Osteoblast (primary cell): ENCODE measurements at places on chromosomes 7 and 10. TPM values are rescaled to one million over a fixed set of nuclear protein-coding genes. Genes with fewer than 3 reads are reported as not detected.

The ADAM12 gene
- 345 and 361 TPM in 2 replicates for total RNA-seq

The EVX1 gene
- total RNA-seq = not detected in 2 replicates

The ADCY1 gene
- total RNA-seq = 0.59 and 1.1 TPM in 2 replicates

The SLC16A12 gene
- under 0.01 TPM in 2 replicates for total RNA-seq

The AFAP1L2 gene
- total RNA-seq = 0.36 TPM in 1 of 2 replicates, not detected in the other

The RNF148 gene
- total RNA-seq = 0.72 and 1.2 TPM in 2 replicates

The CLCN1 gene
- under 0.01 TPM in 2 replicates for total RNA-seq

The ORAI2 gene
- total RNA-seq = 44.2 and 57.5 TPM in 2 replicates

The TDRD1 gene
- 0.59 and 0.72 TPM in 2 replicates for total RNA-seq

The STAMBPL1 gene
- total RNA-seq = 10.3 and 11.6 TPM in 2 replicates

The PPP1R9A gene
- under 0.01 TPM in 2 replicates for total RNA-seq

The CALML3 gene
- total RNA-seq = not detected in 2 replicates

DNA sequence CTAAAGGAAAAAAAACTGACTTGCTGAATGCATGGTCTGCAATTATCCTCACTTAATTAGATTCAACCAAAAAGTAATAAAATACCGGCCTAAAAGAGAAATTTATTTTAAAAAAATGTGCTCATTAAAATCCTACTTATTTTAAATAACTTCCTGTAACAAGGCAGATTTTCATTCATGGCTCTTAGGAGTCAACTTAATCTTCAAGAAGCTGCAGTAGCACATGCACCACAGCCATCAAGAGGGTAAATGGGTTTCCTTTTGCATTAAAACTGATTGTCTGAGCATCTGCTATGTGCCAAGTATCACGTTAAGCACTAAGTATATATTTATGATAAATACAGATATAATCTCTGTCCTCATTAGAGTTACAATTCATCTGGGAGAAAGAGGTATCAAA lies 69.9 kb downstream of the SNX13 start:
- no peak for DNase-seq
- no peak overlapping the region for H3K27ac ChIP-seq
- no peaks in the 10 kb centered on the region for H3K4me1 ChIP-seq
- no peak overlapping the region for H3K4me3 ChIP-seq

GRCh38 chr10:60175441-60175971 lies 214.2 kb downstream of the ANK3 start:
- H3K4me3 ChIP-seq = no peak overlapping the region
- no peak overlapping the region for H3K27ac ChIP-seq
- no peaks in the 10 kb centered on the region for H3K4me1 ChIP-seq
- no peaks in the 10 kb centered on the region for H3K36me3 ChIP-seq
- no peak for DNase-seq

- H3K27me3 ChIP-seq = no peaks in the 10 kb centered on the region
- no peak overlapping the region for H3K4me3 ChIP-seq
- no peak for DNase-seq
- H3K27ac ChIP-seq = no peak overlapping the region
- no peaks in the 10 kb centered on the region for H3K4me1 ChIP-seq
These were observed 177.1 kb upstream of the TRIM24 start for GRCh38 chr7:138282997-138283396.

DNA sequence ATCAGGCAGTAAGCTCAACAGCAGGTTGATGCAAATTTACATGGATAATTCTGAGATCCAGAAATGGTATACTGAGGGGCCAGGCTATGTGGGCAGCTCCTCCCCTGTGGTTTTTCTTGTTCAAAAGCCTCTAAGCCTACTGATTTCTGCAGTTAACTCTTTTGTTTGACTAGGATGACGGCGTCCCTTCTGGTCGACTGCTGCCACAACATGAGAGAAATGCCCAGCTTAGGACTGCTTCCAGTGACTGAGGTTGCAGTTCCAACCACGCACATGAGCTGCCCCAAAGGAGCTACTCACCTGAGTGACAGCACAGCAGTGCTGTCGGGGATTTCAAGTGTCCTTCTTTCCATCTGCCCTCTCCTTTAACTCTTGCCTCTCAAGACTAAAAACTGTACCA lies 973.0 kb upstream of the GHITM start:
- DNase-seq = no peak
- H3K4me1 ChIP-seq = no peaks in the 10 kb centered on the region
- no peaks in the 10 kb centered on the region for H3K27me3 ChIP-seq
- H3K4me3 ChIP-seq = no peak overlapping the region
- H3K27ac ChIP-seq = no peak overlapping the region

DNA sequence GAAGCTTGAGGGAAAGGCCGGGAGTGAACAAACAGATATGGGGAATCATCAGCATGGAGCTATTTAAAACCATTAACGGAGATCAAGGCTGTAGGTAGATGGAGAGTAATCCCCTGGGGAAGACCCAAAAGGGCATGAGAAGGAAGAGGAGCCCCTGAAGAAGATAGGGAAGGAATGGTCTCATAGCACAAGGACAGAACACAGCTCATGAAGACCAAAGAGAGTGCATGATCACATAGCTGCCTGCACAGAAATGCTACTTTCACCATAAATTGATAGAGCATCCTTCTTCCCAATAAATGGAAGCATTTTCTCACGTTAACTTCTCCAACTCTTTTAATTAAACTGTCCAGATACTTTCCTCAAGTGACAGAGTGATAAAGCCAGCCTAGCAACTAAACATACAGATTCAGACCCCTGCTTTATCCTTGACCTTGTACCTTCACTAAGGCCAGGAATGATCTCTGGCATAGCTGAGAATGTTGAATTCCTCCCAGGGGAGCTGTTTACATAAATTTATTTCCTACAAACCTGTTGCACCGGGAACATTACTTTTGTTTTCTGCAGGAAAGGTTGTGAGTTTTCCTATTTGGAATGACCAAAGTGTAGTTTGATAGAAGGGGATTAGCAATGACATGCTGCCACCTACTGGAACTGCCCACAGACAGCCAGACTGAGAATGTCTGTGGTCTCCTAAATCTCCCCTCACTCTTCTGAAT lies 110.8 kb upstream of the LRGUK start:
- no peak overlapping the region for H3K27ac ChIP-seq
- H3K4me3 ChIP-seq = no peak overlapping the region
- no peaks in the 10 kb centered on the region for H3K4me1 ChIP-seq
- no peaks in the 10 kb centered on the region for H3K36me3 ChIP-seq

DNA sequence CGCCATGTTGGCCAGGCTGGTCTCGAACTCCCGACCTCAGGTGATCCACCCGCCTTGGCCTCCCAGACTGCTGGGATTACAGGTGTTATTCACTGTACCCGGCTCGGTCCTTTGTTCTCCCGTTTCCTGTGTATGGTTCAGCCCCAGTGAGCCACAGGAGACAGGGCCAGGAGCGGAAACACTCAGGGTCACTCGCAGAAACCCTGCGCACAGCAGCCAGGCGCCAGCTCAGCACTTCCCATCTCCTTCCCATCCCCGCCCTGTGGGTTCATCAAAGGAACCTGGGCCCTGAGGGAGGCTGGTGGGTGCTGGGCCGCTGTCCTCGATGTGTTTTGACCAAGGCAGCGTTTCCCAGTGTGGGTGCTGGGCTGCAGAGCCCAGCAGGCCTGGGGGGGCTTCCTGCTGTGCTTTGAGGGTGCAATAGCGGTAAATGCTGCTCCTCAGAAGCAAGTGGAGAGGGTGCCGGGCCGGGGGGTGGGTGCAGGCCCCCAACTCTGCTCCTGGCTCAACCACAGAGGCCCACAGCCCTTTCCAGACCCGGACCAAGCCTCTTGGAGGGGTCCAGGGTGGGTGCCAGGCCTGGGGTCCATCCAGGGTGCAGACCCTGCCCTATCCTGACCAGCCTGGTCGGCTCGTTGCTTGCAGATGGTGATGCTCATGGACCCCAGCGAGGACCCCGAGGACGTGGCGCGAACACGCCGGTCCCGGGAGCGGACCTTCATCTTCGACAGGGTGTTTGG lies 15.3 kb upstream of the CHST12 start:
- H3K4me3 ChIP-seq = no peak overlapping the region
- peaks cover 2% of the 10 kb centered on the region for H3K4me1 ChIP-seq
- no peak overlapping the region for H3K27ac ChIP-seq
- DNase-seq = peak; percentile 35
- no peaks in the 10 kb centered on the region for H3K36me3 ChIP-seq

GRCh38 chr7:74355091-74355490 lies 65.9 kb downstream of the CLIP2 start:
- peak overlapping the region; percentile 50 for H3K27ac ChIP-seq
- peak; percentile 94 for DNase-seq
- H3K27me3 ChIP-seq = no peaks in the 10 kb centered on the region
- H3K4me1 ChIP-seq = peaks cover 9% of the 10 kb centered on the region
- H3K36me3 ChIP-seq = peaks cover 27% of the 10 kb centered on the region

GRCh38 chr10:92789067-92789466 lies 59.3 kb upstream of the EXOC6 start:
- no peaks in the 10 kb centered on the region for H3K4me1 ChIP-seq
- H3K36me3 ChIP-seq = no peaks in the 10 kb centered on the region
- H3K27ac ChIP-seq = no peak overlapping the region
- H3K4me3 ChIP-seq = no peak overlapping the region
- peaks cover 42% of the 10 kb centered on the region for H3K27me3 ChIP-seq

GRCh38 chr7:45236666-45237065 lies 79.1 kb downstream of the RAMP3 start:
- no peak overlapping the region for H3K4me3 ChIP-seq
- peaks cover 6% of the 10 kb centered on the region for H3K4me1 ChIP-seq
- DNase-seq = no peak
- peaks cover 19% of the 10 kb centered on the region for H3K27me3 ChIP-seq
- no peaks in the 10 kb centered on the region for H3K36me3 ChIP-seq

GRCh38 chr7:107856806-107857540 lies 34.0 kb upstream of the DLD start:
- no peak overlapping the region for H3K27ac ChIP-seq
- no peaks in the 10 kb centered on the region for H3K4me1 ChIP-seq
- H3K27me3 ChIP-seq = peaks cover 4% of the 10 kb centered on the region
- no peak overlapping the region for H3K4me3 ChIP-seq
- no peaks in the 10 kb centered on the region for H3K36me3 ChIP-seq

DNA sequence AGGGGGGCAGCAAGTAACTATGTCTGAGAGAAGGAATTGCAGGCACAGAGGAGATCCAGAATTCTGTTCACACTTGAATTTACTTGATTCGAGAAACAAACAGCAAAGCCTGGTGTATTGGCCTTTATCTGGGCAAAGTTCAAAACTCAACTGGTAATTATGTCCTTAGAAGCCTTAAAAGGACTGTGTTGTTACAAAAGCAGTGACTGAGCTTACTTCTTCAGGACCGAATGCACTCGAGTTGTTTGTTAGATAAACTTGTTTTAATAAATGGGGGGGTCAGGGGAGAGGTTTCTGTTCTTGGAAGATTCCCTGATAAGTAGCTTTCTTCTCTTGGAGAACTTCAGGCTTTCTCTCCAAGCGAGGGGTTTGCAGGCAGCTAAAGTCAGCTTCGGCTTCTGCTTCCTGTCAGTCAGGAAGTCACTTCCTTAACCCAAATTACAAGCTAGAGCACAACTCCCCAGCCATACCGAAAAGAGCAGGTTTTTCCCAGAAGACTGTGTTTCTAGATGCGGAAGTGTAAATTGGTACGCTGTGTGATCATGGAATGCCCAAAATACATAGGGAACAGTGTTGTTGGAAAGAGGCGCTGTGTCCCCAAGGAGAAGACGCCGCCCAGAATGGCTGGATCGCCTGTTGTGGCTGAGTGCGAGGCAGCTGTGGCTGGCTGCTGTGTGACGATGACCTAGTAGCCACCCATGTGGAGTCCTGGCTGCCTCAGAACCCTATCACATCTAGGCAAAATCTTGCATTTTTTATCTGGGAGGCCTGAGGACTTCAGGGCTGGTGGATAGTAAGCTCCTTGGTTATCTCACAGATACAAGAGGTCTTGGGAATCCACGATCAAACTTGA lies 110.4 kb downstream of the TCF7L2 start:
- H3K4me3 ChIP-seq = peak overlapping the region; percentile 46
- H3K4me1 ChIP-seq = peaks cover 59% of the 10 kb centered on the region
- no peak for DNase-seq
- H3K36me3 ChIP-seq = no peaks in the 10 kb centered on the region

- no peak overlapping the region for H3K4me3 ChIP-seq
- DNase-seq = no peak
- H3K4me1 ChIP-seq = no peaks in the 10 kb centered on the region
These were observed 331.9 kb downstream of the ACTR3B start for GRCh38 chr7:153091477-153091876.

GRCh38 chr7:106883456-106884026 lies 18.5 kb downstream of the PIK3CG start:
- no peak overlapping the region for H3K4me3 ChIP-seq
- H3K27me3 ChIP-seq = peaks cover 13% of the 10 kb centered on the region
- H3K27ac ChIP-seq = no peak overlapping the region
- H3K36me3 ChIP-seq = no peaks in the 10 kb centered on the region
- no peak for DNase-seq

DNA sequence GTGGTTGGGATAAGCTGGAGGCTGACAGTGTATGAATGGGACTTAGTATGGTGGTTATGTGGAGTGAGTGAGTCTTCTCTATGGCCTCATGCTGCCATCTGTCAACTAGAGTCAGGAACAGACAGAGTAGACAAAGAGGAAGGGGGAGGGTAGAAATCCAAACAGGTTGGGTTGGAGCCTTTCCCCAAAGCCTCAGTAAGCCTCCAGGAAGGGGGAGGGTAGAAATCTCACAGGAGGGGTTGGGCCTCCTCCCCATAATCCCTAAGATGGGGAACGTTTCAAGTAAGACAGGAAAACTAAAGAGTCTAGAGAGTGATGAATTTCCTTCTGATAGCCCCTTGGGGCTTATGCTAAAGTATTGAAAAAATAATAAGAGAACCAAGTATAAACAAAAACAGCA lies 2.0 kb upstream of the AKR1B15 start:
- no peak overlapping the region for H3K4me3 ChIP-seq
- H3K27me3 ChIP-seq = peaks cover 31% of the 10 kb centered on the region
- H3K36me3 ChIP-seq = no peaks in the 10 kb centered on the region
- H3K27ac ChIP-seq = no peak overlapping the region
- H3K4me1 ChIP-seq = peaks cover 12% of the 10 kb centered on the region
- peak; percentile 66 for DNase-seq

GRCh38 chr7:152989889-152990380 lies 230.4 kb downstream of the ACTR3B start:
- no peak for DNase-seq
- no peak overlapping the region for H3K4me3 ChIP-seq
- no peaks in the 10 kb centered on the region for H3K27me3 ChIP-seq

DNA sequence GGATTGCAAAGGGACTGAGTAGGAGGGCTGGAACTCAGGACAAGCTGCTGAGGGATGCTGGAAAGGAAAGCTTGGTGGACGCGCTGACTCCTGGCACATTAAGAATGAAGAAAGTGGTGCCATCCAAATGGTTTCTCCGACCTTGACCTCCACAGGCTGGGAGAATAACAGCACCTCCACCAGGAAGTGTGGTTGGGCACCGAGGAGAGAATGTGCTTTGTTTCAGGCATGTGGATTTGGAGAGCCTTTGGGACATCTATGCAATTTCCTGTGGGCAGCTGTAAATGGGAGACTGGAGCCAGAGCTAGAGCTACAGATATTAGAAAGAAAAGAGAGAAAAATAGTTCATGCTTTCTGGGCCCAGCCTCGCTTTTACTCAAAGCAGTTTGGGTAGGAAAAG lies 29.8 kb upstream of the HABP2 start:
- peaks cover 13% of the 10 kb centered on the region for H3K27me3 ChIP-seq
- H3K36me3 ChIP-seq = no peaks in the 10 kb centered on the region
- H3K4me3 ChIP-seq = no peak overlapping the region
- H3K4me1 ChIP-seq = no peaks in the 10 kb centered on the region

GRCh38 chr10:128124813-128125403 lies 1.3 kb downstream of the MKI67 start:
- peaks cover 5% of the 10 kb centered on the region for H3K36me3 ChIP-seq
- no peaks in the 10 kb centered on the region for H3K27me3 ChIP-seq
- H3K27ac ChIP-seq = peak overlapping the region; percentile 42
- peak; percentile 58 for DNase-seq
